ENCODE measurements at places on chromosomes 1 and 21.

GRCh38 chr1:236913371-236914037 lies 90.7 kb downstream of the MT1HL1 start:
- DNase-seq = no peak

DNA sequence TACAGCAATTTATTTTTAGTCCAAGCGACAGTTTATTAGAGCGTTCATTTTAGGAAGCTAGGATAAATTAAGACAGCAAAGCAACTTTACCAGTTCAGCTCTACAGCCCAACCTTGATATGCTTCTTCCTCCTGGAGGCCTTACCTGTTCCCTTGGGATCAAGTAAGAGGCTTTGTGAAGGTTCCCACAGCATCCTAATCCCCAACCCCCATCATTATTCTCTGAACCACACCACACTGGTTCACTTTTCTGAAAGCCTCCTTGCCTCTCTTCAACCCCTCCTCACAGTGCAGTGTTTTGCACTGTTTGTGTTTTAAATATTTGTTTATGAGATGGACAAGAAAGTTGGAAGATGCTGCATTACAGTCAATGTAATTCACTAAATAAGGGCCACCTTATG lies 126.3 kb upstream of the CXADR start:
- DNase-seq = peak; percentile 30

GRCh38 chr1:191709215-191709614 lies 449.0 kb upstream of the RGS18 start:
- no peak for DNase-seq

DNA sequence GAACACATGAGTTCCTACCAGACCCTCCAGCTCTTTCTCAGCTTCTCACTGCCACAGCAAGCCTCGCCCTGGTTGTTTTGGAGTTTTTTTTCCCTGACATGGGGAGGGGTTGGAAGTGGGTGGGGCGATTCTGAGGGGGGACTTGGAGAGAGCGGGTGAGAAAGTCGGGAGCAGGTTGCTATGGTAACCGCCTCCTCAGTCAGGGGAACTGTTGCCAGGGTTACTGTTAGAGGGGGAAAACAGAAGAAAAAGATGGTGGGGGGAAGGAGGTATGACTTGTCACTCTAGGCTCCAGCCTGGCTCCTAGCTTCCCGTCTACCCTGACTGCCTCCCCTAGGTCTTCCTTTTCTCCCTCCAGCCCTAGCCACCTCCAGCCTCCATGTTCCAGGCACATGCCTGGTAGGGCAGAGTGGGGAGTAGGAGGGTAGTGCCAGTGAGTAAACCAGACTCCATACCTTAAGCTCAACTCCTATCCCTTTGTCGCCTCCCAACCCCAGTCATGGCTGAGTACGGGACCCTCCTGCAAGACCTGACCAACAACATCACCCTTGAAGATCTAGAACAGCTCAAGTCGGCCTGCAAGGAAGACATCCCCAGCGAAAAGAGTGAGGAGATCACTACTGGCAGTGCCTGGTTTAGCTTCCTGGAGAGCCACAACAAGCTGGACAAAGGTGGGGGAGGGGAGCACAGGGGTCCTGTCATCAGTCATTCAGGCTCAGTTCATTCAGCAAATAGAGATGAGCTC lies 6.0 kb downstream of the PEA15 start:
- DNase-seq = peak; percentile 70

GRCh38 chr1:234915924-234916675 lies 212.5 kb downstream of the TOMM20 start:
- DNase-seq = no peak

- DNase-seq = no peak
These were observed 41.2 kb upstream of the TDRD10 start for GRCh38 chr1:154460695-154461260.

DNA sequence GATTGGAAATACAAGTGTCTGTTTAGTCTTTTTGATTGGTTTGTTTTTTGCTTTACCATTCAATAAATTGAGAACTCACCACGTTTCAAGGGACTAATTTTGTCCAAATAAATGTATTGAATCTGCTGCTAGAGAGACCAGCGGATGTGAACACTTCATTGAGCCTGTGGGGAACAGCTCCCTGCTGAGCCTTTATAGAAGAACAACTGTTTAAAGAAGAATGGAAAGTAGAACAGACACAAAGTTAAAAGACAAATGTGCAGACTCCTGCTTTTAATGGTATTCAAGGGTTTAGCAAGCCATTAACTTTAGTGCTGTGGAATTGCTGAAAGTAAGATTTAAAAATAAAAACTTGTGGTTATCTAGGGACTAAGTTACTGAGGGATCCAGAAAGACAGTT lies 817.7 kb upstream of the B3GALT2 start:
- peak; percentile 19 for DNase-seq

GRCh38 chr1:59410457-59410856 lies 113.6 kb downstream of the FGGY start:
- DNase-seq = no peak

DNA sequence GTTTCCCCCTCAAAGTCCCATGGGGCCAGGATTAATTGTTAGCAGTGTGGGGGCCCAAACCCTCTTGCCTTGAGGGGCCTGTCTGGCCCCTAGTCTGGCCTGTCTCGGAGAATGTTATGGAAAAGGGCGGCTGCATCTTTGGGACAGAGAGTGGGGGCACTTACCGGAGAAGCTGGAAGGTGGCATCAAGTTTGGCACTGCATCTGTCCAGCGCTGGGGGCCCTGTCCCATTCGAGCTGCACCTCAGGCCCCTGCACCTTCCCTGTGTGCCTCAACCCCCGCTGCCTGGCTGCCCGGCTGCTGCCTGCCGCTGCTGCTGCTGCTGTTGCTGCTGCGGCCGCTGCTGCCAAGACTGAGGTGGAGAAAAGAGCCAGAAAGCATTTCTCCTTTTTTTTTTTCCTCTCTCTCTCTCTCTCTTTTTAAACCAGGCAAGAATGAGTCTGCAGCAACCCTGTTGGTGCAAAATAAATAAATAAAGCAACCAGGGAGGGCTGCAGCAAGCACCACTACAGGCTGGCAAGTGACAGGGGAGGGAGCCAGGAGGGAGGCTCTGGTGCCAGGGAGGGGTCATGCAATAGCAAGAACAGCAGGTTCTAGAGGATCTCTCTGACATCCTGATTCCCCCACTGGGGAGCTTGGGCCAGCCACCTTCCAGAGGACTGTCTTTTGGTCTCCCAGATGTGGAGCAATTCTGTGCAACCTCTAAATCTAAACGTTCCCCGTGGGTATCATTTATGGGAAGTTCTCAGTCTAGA lies at the start of gene LINGO4:
TSS of gene LINGO4 (minus strand) at position 354 of the 755 bp plus-strand sequence. CDS start 2,715 bp downstream, outside the sequence.
- DNase-seq = peak; percentile 28

DNA sequence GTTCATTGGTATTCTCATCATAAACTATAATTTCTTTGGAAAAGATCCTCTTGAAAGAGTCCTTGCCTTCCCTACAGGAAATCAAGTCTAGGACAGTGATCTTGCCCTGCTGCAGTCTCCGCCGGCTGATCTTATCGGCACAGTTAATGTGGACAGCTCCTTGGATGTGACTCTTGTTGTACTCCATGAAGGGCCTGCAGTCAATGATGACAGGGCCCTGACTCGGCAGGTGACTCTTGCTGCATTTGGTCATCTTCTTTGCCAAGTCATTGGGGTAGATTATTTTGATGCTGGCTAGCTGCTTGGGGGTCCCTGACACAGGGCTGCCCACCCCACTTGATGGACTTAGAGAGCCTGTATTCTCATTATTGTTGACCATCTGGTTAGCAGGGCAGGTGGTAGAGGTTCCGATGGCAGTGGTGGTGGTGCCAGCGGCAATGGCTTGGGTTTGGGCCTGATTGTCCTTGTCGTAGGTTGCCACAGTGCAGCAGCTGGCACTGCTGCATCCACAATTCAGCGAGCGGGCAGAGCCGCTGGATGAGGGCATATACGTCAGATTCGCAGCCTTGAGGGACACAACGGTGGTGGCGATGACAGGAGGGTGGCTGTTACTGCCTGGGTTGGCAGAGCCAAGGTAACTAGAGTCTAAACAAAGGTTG lies 2.7 kb downstream of the DUSP10 start:
- DNase-seq = no peak

DNA sequence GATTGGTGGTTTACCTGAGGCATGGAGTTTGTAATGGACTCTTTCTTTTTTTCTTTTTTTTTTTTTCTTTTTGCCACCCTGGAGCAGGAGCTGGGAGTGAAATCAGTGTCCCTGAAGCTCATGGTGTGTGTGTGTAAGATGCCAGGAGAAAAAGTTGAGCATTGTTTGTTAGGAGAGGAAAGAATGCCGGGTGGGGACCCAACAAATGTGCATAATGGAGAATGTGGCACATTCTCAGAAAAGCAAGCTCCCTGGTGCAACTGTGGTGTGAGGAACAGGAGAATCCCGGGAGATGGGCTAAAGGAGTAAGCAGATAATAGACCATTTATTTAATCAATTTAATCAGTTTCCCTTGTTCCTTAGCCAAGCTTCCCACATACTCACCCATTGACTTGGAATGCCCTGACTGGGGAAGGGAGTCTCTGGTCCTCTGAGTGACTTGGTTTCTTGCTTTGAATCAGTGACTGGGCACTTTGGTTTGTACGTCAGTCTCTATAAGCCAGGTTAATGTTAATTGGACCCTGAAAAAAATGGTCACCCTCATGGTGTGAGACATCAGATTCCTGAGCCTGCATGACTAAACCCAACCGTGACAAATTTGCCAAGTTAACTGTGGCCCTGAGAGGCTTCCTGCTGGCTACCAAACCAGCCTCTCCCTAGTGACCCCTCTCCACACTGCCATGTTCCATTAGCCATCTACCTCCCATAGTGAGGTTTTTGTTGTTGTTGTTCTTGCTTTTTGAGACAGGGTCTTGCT lies 43.9 kb upstream of the ITPKB start:
- DNase-seq = no peak

GRCh38 chr1:220908757-220909156 lies 29.5 kb downstream of the HLX start:
- DNase-seq = no peak

- no peak for DNase-seq
These were observed 114.9 kb downstream of the SEC16B start for GRCh38 chr1:177854951-177855350.

- DNase-seq = no peak
These were observed 43.0 kb upstream of the RPL11 start for GRCh38 chr1:23648576-23648975.

DNA sequence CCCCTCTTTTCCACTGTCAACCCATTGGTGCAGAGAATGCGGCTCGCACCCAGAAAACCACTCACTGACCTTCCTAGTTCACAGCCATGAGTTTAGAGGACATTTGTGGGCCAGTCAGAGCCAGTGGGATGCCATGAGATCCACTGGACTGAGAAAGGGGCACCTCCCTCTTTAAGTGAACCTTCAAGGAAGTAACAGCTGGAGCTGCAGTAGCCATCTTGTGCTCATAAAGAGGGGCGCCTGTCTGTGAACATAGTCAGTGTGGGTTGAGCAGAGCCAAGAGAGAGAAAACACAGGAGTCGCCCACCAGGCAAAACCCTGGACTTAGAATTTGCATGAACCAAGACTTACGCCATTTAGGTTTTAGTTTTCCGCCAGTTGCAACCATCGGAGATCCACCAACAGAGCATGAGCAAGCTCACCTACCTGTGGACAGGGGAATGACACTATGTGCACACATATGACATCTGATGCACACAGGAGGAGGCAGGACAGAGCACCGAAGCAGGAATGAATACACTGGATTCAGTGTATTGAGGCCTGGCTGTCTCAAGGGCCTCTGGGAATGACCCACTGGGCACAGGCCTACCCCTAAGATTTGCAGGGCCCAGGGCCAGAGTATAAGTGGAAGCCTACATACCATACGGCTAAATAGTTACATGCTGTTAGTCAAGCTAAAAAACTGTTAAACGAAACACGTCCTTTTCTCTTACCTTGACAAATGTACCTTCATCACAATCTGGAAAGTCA lies 151.6 kb downstream of the GRIK3 start:
- DNase-seq = peak; percentile 13

DNA sequence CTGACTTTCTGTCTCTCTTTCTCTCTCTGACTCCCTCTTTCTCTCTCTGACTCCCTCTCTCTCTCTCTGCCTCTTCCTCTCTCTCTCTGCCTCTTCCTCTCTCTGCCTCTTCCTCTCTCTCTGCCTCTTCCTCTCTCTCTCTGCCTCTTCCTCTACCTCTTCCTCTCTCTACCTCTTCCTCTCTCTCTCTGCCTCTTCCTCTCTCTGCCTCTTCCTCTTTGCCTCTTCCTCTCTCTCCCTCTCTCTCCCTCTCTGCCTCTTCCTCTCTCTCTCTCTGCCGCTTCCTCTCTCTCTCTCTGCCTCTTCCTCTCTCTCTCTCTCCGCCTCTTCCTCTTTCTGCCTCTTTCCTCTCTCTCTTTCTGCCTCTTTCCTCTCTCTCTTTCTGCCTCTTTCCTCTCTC lies 18.6 kb upstream of the ANKRD45 start:
- DNase-seq = no peak

DNA sequence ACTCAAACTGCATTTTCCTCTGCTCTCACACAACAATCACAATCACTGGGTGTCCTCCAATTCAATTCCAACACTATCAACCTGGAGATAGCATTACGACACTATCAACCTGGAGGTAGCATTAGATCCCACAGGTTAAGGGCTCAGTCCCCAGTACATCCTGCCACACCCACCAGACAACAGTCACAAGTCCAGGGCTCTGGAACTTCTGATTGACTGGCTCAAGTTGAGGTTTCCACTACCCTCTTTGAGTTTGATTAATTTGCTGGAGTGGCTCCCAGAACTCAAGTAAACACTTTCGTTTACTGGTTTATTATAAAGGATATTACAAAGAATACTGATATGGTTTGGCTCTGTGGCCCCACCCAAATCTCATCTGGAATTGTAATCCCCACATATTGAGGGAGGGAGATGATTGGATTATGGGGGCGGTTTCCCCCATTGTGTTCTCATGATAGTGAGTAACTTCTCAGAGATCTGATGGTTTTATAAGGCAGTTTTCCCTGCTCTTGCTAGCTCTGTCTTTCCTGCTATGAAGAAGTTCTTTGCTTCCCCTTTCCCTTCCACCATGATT lies 49.6 kb upstream of the ARHGAP29 start:
- DNase-seq = no peak

GRCh38 chr1:206538086-206538770 lies 30.9 kb downstream of the RASSF5 start:
- DNase-seq = no peak

All from H7 (cell line).